DMS79 (cell line): ENCODE measurements at places on chromosomes 7 and 10.
A peak's percentile ranks its signal among the peaks of the same experiment; 100 is the strongest.

GRCh38 chr7:123393623-123394022 lies 140.8 kb downstream of the IQUB start:
- DNase-seq = no peak

- no peak for DNase-seq
Observed at GRCh38 chr7:51727441-51727840, 410.8 kb upstream of the COBL start.

DNA sequence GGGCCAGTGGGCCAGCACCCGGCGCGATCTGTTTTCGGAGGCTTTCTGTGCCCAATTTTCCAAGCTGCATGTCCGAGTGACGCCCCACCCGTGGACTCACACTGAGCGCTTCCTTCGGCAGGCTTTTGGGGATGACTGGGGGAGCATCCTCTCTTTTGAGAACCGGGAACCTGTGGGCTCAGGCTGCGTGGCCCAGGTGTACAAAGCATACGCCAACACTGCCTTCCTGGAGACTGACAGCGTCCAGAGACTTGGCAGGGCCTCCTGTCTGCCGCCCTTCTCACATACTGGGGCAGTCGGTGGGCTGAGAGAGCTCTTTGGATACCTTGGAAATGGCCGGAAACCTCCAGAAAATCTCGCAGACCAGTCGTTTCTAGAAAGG lies 1.0 kb downstream of the ADCK2 start:
- peak; percentile 24 for DNase-seq

- DNase-seq = no peak
Observed at GRCh38 chr10:66782776-66783175, 143.1 kb upstream of the LRRTM3 start.

DNA sequence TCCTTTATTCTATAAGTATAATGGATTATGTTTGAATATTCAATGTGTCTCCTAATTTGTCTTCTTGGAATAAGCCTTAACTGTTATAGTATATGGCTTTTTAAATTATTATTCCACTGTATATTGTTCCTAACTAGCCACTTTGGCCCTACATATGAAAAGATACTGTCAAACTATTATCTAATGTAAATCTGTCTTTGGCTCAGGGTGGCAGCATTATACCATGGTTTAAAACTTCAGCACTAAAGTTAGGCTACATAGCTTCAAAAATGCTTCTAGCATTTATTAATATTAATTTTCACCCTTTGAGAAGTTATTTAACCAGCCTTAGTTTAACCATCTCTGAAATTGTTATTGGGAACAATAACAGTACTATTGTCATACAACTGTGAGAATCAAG lies 543.1 kb upstream of the MBL2 start:
- no peak for DNase-seq

DNA sequence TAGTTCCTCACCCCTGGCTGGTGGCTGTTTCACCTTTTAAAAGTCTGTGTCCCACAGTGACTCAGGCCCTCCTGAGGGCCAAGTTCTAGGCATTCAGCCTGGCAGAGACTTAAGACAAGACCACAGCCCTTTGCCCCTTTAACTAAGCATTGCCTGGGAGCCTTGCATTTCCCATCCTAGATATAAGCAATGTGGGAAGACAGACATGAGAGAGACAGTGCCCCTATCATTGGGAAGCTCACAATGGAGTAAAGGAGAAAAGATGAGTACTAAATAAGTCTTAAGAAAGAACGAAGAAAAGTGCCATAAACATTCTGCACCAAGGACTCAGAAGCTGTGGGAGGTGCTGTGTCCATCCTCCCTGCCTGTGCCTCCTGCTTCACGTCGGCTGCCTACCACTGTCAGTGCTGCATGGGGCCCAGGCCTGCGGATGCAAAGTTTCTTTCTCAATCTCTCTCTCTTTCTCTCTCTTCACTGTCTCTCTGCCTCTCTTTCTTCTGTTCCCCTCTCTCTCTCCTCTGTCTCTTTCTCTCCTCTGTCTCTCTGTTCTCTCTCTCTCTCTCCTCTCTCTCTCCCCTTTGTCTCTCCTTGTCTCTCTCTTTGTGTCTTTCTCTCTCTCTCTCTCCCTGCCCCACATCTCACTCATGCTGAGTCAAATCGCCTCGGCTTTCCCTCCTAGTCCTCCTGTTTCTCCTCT lies 21.5 kb downstream of the GPRIN2 start:
- DNase-seq = no peak

GRCh38 chr10:95755511-95756004 lies 405 bp upstream of the ENTPD1 start:
- DNase-seq = no peak
